ENCODE measurements at places on chromosomes 2 and 18. TPM values are rescaled to one million over a fixed set of nuclear protein-coding genes. Genes with fewer than 3 reads are reported as not detected.

RTP5 gene
- 0.12 TPM for total RNA-seq

DNA sequence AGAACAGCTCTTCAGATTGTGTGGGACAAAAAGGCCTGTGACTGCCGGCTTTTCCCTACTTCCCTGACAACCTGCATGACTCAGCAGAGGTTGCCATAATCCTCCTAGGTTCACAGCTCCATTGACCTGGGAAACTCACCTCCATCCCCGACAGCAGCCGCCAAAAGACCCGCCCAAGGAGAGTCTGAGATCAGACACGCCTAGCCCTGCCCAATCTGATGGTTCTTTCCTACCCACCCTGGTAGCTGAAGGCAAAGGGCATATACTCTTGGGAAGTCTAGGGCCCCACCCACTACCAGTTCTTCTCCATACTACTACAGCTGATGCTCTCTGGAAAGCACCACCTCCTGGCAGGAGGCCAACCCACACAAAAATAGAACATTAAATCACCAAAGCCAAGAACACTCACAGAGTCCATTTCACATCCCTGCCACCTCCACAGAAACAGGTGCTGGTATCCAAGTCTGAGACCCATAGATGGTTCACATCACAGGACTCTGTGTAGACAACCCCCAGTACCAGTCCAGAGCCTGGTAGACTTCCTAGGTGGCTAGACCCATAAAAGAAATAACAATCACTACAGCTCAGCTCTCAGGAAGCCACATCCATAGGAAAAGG, 140.6 kb downstream of the NETO1 start:
- no peak for DNase-seq

NTSR2 gene
- total RNA-seq, result not detected

REL gene
- 211 TPM for total RNA-seq

GAREM1 gene
- not detected for total RNA-seq

VWA3B gene
- total RNA-seq, result not detected

MPP4 gene
- not detected for total RNA-seq

- no peak for DNase-seq
Observed at GRCh38 chr2:225140723-225141122, 98.5 kb upstream of the DOCK10 start.

GRCh38 chr18:46756025-46756558, 761 bp downstream of the ST8SIA5 start:
- no peak for DNase-seq

- DNase-seq, result no peak
Observed at GRCh38 chr2:195543063-195543462, 114.0 kb upstream of the SLC39A10 start.

GRCh38 chr2:103144837-103145236, 383.0 kb downstream of the TMEM182 start:
- DNase-seq, result no peak

STPG4 gene
- total RNA-seq, result 1.0 TPM

GRCh38 chr2:3823748-3824147, 120.4 kb downstream of the DCDC2C start:
- DNase-seq, result no peak

GRCh38 chr2:117994729-117995128, 19.1 kb downstream of the CCDC93 start:
- no peak for DNase-seq

DNA sequence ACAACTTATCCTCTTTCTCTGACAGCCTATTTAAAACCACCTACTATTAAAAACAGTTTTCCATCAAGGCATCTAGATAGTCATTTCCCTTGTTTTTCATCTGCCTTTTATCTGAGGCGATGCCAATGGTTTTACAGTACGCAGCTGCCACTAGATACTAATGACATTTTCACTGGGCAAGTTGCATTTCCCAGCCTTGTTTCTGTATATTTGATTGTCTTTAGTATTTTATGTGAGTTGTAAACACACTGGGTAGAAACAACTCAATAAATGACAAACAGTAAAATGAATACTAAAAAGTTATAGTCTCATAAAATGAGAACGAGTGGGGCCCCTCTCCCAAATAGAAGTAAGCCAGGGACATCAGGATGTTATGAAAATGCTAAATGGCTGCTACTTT, 8.9 kb upstream of the DARS1 start:
- DNase-seq, result no peak

DNA sequence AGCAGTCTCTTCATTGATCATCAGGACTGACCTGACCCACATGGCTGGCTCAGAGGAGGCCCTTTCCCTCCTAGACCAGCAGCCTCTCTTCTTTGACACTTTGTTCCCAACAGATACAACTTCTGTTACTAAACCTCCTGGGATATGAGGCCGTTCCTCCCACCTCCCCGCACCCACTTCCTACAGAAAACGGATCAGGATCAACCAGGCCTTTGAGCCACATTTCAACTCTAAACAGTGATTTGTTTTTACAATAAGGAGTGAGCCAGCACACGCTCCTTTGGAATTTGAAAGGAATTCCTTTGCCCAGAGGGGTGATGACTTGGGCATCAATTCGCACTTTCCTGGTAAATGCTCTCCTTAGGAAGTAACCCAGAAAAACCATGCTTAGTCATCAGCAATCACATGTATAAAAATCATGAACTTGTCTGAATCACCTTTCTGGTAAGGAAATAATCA, 180.4 kb downstream of the FAM124B start:
- DNase-seq, result no peak

DNA sequence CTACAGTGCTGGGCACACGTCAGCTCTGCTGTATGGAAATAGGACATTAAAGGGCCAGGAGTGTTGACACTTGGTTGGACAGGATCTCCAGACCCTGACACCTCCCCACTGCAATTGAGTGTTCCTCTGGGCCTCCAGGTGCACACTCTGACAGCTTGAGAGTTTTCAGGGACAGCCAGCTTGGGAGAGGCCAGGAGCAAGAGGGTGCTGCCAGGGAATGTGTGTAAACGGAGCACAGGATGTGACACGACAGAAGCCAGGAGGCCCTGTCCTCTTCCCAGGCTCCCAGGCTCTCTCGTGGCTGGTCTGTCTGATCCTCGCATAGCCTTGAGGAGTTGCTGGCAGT, 318.1 kb upstream of the HS6ST1 start:
- no peak for DNase-seq

DNA sequence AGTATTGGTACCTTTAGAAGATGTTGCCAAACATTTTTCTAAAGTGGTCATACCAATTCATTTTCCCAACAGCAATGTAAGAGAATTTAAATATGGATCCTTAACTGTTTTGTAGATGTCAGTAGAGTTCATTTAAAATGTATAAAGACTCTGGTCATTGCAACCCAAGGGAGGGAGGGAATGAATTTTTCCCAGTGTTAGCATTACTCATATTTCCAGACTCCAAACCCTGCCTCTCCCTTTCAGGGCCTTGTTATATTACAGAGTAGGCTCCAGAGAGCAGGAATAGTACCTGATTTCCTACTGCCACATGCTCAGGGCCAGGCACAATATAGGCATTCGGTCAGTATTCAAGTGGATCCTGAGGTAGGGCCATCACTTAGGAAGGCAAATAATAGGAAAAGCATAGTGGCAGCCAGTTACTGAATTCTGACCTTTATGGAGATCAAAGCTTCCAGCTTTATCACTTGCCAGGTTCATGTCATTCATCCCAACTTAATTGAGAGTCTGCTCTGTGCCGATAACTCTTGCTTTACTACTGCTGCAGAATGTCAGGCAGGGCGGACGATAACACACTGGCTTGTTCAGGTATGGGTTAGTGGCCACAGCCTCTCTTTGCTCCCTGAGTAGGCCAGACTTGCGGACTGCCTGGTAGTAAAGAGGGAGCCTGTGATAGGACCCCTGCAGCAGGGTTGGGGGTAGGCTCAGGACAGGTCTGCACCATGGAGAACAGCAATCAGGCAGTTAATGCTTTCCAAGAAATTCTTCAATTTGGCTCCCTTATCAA, 75.3 kb downstream of the OSBPL6 start:
- DNase-seq, result no peak

DNA sequence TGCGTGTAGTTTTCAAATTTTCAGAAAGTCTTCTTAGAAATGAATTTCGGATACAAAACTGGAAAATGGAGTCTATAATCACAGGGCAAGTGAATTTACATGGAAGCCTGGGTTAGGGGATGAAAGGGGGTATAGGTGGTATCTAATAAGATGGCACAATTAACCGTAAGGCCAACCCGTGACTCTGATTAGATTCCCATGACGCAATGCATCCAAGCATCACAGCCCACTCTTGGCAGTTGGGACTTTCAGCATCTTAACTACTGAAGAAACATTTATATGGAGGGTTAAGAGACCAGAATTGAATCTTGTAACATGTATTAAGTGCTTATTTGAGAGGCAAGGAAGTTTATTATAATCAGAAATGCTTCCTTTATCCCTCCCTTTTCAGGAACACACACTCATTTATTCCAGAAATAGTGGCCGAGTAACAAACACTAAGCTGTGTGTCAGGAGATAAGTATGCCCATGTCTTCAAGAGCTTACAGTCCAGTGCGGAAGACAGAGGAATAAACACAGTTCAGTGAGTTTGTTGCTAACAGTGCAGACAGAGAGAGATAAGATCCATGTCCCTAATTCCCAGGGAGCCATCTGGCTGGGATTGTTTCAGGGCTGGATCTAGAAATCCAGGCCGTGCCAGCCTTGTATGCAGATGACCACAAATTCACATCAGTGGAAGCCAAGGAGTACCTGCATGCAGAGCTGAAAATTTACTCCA, 151.2 kb downstream of the ANTXR1 start:
- DNase-seq, result no peak

DNA sequence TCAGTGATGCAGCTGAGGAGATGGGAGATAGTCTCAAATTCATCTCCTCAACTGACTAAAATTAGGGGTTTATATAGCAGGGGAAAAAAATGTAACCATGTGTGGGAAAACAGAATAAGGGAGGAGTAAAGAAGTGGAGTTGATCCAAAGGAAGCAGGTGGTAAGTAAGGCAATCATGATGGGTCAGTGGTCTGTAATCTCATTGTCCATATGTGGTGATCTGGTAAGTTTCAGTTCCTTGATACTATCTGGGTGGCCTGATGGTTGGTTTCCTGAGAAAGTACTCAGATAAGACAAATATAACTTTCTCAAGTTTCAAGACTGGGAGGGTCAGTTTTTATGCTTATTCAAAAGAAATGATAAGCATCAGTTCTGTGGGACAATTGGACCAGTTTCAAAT, 312.3 kb upstream of the KCNJ3 start:
- DNase-seq, result no peak

DNA sequence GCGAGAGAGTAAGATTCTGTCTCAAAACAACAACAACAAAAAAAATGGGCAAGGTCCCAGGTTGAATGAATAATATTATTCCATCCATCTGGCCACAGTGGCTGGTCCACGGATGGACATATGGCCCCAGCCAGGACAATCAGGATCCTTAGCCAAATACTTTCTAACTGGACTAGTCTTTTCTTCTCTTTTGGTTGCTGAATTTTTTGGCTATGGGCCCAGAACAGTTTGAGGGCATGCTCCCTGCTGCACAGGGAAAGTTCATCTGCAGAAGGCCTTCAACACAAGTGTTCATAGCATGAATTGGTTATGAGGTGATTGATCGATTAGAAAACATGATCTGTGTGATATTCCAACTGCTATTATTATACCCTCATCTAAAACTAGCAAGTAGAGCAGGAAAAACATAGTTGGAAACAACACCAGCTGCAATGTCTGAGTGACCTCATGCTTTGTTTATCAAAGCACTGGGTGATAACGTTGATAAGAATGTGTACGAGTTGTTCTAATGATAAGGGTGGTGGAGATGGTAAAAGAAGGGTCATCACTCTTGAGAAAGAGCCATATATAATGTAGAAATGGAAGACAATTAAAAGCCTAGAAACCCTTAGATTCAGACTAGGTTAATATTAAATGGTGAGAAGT, 47.8 kb upstream of the RNF103 start:
- DNase-seq, result no peak

DNA sequence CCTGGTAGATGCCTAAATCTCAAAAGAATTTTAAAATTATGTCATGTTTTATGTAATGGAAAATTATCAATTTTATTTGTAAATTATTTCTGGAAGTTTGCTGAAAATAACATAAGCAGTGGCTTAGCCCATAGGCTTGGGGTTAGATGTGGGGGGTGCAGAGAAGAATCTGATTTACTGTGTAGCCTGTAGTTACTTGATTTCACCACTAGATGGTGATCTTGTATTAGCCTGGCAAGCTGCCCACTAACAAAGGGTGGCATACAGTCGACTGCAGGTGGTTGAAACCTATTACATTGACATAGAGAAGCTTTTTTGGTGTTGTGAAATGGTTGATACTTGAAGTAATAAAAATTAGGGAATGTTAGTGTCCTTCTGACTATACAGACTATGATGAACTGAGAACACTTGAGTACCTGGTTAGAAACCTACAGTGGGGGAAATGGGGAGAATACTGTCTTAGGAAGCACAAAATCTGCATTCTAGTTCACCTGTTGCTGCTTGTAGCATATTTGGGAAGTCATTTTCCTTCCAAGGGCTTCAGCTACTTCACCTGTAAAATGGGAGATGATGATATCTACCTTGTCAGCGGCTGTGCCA, 191.0 kb upstream of the LHCGR start:
- DNase-seq, result no peak

MMADHC gene
- total RNA-seq, result 69.6 TPM

LYG2 gene
- total RNA-seq, result not detected

DNA sequence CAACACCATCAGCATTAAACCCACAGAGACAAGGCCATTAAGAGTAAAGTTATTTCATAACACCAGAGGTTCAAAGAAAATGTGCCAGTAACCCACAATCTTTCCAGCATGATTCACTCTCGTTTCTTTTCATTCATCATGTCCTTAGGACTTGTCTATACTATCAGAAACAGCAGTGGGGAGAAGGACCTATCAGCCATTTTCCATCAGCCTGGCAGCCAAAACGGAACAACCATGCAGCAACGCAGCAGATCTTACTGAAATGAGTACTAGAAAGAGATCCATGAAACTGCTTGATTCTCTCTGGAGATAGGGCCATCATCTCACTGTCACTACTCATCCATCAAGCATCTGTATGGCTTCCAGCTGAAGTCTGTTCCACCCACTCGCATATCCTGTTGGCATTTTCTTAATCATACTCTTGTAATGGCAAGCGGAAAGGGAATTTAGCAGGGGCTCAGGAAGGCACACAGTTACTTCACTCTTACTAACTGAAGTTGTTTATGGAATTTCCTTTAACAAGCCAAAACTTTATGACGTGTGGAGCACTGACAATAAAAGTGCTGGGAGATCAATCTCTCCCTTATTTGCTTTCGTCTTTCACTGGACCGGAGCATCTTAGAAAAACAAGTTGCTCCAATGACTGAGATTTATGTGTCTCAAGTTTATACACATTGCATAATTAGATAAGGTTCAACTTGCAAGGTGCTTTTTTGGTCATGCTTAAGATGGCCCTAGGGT, 69.7 kb downstream of the EPHA4 start:
- no peak for DNase-seq

- no peak for DNase-seq
Observed at GRCh38 chr2:188601391-188601790, 309.7 kb downstream of the GULP1 start.

GRCh38 chr2:71710367-71711132, 257.2 kb downstream of the DYSF start:
- DNase-seq, result no peak

- DNase-seq, result no peak
Observed at GRCh38 chr2:85731606-85732005, 22.2 kb upstream of the ATOH8 start.

GRCh38 chr2:71671895-71672825, 218.8 kb downstream of the DYSF start:
- DNase-seq, result no peak

- DNase-seq, result no peak
Observed at GRCh38 chr2:8334866-8335325, 347.0 kb upstream of the ID2 start.
